ENCODE measurements at places on chromosomes 1 and 21. TPM values are rescaled to one million over a fixed set of nuclear protein-coding genes. Genes with fewer than 3 reads are reported as not detected.
A peak's percentile ranks its signal among the peaks of the same experiment; 100 is the strongest.

GRCh38 chr1:236495467-236496112, 28.2 kb upstream of the LGALS8 start:
- no peak for DNase-seq

The SPRR2F gene
- polyA plus RNA-seq, result 11.8 TPM

DNA sequence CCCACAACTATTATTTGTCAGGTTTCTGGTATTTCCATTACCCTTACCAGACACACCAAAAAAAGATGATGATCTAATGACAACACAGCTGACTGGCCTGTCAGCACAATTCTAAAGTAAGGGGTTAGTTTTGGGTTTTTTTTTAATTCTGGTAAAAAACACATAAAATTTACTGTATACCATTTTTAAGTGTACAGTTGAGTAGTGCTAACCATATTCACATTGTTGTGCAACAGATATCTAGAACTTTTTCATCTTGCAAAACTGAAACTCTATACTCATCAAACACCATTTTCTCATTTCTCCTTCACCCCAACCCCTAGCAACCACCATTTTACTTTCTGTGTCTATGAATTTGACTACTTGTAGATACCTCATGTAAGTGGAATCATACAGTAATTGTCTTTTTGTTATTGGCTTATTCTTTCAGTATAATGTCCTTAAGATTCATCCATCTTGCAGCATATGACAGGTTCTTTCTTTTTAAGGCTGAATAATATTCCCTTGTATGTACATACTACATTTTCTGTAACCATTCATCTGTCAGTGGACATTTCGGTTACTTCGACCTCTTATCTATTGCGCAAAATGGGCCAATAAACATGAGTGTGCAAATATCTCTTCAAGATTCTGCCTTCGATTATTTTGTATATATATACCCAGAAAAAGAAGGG, 29.8 kb downstream of the ARNT start:
- no peak for DNase-seq

The KIF26B gene
- polyA plus RNA-seq, result 32.4 TPM

The SPRR3 gene
- polyA plus RNA-seq, result 1.2 TPM

GRCh38 chr1:227330279-227331076, 12.2 kb upstream of the CDC42BPA start:
- DNase-seq, result no peak

GRCh38 chr1:7902478-7903085, 38.1 kb downstream of the TNFRSF9 start:
- DNase-seq, result peak; percentile 29
